ENCODE measurements at places on chromosomes 7 and 10.

GRCh38 chr7:142066536-142066935, 45.0 kb upstream of the MGAM2 start:
- no peak for DNase-seq

GRCh38 chr10:124912101-124912886, 29.6 kb upstream of the ZRANB1 start:
- DNase-seq = no peak

DNA sequence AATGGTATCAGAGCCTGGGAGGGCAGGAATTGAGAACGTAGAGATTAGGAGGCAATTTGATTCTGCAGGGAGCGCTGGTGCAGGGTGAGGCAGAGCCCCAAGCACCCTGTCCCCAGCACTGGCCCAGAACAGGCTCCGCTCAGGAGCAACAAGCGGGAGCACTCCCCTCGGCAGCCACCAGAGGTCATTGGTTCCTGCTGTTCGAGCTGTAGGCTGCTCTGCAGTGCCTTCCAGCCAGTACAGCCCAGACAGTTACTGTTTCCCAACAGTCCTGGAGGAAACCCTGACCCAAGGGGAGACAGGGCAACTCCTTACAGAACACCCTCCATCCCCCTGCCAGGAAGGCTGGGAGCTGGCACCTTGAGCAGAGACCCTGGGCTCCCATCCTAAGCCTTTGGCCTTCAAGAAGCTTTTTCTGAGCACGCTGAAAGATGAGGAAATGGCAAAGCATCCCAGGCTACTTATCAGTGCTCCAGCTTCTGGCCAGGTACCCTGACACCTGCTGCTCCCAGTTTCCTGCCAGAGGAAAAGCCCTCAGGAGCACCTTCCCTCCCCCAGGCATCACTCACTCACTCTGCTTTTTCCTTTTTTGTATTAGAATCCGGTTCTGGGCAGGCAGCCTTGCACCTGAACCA, 71.2 kb upstream of the EFCAB10 start:
- peak; percentile 57 for DNase-seq

DNA sequence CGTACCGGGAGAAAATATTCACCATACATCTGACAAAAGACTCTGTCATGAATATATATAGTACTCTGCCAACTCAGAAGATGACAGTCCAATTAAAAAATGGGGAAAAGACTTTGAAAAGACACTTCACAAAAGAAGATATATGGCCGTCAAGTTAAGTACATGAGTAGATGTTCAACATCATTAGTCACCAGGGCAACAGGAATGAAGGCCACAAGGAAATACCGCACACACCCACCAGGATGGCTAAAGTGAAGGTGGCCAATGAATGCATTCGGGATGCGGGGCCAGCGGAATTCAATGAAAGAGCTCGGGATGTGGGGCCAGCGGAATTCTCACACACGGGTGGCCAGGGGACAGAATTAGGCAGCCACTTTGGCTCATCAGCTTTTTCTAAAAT, 42.2 kb downstream of the MAD1L1 start:
- no peak for DNase-seq

GRCh38 chr7:70619130-70619529, 512.8 kb upstream of the GALNT17 start:
- DNase-seq = no peak

DNA sequence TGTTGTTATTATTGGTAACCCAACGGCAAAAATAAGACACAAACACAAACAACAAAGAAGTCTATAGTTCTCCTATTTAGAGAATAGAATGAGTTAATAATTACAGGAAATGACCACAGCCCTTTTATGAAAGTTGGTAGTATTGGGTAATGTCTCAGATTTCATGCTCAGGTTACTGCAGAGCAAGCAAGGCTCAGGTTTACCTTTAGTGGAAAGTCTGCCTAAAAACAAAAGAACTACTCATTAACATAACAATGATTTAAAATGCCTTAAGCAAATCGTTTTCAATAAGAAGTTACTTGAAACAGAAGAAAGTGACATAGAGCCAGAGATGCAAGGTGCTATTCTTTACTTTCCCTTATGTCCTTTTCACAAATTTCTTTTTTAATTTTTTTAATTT, 441.2 kb downstream of the PLXDC2 start:
- no peak for DNase-seq

- DNase-seq = no peak
Observed at GRCh38 chr7:129341816-129342806, 92.1 kb upstream of the STRIP2 start.

DNA sequence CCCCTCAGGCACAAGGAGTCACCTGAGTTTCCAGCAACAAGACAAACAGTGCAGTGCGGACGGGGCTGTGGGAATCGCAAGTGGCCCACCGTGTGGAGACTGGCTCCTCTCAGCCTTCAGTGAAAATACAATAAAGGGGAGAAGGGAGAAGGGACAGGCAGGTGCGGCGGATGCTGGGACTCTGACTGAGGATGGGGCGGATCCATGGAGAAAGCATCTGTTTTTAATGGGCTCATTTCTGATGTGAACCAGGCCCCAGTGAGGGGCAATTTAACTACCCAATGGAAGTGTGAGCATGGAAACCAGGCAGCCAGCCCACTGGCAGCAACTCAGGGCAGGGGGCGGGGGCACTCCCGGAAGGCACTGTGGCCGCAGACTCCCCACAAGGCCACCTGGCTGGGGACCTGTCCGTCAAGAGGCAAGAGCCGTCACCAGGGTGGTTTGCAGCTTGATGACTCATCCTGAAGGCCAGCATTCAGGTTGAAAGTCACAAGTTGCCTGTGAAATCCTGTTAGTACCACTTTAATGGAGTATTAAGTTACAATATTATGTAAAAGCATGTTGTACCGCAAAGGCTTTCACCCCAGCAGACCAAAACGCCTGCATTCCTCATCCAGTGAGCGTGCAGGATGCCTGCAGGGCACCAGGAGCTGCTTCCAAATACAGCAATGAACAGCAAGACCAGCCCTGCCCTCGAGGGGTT, 476.4 kb downstream of the PTPRN2 start:
- DNase-seq = no peak

GRCh38 chr7:135938563-135938962, 38.6 kb downstream of the MTPN start:
- no peak for DNase-seq

DNA sequence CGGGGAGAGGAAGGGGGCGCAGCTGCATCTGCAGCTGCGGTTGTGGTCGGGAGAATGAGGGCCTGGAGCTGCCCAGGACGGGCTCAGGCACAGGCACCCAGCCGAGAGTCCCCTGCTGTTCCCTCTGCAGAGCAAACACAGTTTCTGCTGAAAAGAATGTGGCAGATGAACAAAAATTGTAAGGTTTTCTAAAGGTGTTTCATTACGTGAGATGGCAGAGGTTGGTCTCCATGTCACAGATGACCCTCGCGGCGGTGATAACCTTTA, 456.2 kb downstream of the DNAJB6 start:
- DNase-seq = no peak

DNA sequence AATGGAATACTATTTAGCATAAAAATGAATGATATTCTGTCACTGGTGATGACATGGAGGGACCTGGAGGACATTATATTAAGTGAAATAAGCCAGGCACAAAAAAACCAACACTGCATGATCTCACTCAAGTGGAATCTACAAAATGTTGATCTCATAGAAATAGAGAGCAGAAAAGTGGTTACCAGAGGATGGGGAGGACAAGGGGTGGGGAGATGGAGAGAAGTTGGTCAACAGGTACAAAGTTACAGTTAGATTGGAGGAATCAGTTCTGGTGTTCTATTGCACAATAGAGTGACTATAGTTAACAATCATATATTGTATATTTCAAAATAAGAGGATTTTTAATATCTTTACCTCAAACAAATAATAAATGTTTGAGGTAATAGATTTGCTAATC, 24.7 kb upstream of the SLC18A3 start:
- no peak for DNase-seq

DNA sequence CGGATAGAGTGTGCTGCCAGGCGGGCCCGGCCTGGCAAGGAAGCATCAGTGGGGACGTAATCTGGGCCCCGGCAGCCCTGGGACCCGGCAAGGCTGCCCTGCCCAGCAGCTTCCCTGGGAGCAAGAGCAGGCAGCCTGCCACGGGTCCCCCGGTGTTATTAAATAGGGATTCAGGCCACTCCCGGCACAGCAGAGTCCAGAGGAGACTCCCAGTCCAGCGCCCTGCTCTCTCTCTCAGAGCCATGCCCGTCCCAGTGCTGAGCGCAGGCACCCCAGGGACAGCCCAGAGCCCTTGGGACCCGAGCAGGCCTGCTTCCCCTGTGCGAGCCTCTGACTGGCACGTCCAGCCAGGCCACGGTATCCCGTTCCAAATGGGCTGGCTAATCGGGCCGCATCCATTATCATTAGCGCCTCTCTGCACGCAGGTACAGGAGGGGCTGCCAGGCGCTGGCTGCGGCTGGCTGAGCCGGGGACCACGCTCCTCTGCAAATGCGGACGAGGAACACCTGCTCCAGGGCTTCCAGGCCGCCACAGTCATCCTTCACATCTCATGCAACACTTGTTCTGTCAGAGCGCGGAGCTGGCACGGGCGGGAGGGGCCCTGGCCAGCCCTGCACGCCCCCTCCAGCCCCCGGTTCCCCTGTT, 344.2 kb upstream of the MKI67 start:
- no peak for DNase-seq

DNA sequence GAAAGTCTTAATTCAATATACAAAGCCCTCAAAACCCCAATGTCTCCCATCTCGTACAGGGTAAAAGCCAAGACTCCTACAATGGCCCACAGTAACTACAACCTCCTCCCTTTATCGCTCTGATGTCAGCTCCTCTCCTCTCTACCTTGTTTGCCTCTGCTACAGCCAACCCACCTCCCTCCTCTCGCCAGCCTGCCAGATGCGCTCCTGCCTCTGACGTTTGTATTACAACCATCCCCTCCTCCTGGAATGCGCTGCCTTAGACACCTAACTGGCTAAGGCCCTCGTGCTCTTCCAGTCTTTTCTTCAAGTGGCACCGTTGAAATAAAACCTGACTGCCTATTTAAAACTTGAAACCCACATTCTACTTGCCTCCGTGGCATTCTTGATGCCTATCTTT, 115.3 kb upstream of the MYO3A start:
- DNase-seq = no peak

GRCh38 chr7:16645593-16646471, at the start of the genes ANKMY2 and BZW2:
TSS of gene ANKMY2 (minus strand) at chr7:16645754. CDS start at chr7:16645573, 181 bp downstream.
TSS of gene BZW2 (plus strand) at chr7:16646181. CDS start at chr7:16665444, 19,263 bp downstream.
- DNase-seq = peak; percentile 96

DNA sequence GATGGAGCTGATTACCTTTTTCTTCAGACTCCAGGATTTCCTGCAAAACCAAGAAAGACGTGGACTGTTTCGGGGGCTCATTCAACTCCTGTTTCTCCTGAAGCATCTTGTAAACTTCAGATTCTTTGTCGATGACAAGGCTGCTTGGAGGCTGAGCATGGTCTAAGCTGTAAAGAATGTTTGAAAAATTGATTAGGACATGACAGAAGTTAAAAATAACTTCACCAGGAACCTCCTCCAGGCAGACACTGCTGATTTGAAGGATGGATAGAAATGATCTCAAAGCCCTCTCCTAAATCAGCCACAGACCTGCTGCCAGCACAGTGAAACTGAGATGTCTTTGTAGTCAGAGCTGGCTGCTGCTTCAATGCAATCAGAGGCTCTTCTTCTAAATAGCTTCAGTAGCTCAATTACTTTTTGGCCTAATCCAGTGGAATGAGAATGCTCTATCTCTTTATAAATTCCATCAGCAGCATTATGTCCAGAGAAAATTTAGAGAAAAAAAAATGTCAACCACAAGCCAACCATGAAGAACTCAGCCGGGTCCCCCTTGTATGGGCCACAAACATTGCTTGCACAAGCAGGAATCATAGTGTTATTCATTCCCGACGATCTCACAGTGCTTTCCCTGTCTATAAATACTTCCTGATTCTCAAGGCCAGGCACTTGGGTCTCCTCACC, 43.5 kb downstream of the PDLIM1 start:
- no peak for DNase-seq

DNA sequence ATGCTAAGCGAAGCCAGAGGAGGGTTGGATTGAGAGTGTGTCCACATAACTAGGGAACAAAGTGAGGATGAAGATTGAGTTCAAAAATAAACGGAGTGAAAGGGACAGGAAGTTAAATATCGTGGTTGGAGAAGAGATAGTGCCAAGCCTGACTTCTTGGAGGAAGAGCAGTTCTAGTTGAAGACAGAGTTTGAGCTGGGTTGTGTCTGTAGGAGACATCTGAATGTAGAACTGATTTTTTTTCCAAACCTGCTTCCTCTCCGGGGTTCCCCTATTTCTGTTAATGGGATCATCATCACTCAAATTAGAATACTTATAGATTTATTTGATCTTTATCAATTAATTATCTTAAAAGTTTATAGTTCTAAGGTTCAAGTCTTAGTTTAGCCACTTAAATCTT, 35.6 kb downstream of the SP4 start:
- no peak for DNase-seq

DNA sequence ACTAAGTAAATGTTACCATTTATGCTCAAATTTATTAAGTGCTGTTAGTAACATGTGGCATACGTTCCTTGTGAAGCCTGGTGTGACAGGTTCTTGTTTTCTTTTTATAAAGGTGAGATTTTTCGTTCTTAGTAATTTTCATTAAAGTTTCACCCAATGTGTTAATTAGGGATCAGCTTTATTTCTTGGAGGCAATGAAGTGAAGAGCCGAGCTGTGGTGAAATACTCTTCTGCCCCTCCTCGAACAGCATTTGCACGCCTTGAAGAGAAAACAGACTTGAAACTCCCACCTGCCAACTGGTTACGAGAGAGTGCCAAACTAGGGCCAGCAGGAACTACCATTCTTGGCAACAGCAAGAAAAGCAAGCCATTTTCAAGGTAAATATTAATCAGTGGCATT, 1.5 kb downstream of the EDRF1 start:
- no peak for DNase-seq

- no peak for DNase-seq
Observed at GRCh38 chr10:71975871-71976725, 11.9 kb downstream of the CHST3 start.

- peak; percentile 86 for DNase-seq
Observed at GRCh38 chr7:23373151-23374004, 74.2 kb downstream of the MALSU1 start.

DNA sequence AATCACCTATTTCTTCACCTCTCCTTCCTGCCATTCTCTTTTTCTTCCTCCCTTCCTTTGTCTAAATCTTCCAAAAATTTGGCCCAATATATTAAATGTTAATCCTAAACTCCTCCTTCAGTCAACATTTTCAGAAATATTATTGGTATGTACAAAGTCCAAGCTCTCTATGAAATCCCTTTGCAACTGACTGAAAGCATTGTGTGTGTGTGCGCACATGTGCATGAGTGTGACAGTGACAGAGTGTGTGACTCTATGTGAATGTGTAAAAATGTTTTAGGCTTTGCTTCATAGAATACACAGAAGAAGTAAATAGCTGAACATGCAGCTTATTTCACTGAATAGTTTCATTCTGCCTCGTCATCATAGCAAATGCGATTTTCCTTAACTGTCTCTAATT, 7.0 kb downstream of the GPAM start:
- no peak for DNase-seq

DNA sequence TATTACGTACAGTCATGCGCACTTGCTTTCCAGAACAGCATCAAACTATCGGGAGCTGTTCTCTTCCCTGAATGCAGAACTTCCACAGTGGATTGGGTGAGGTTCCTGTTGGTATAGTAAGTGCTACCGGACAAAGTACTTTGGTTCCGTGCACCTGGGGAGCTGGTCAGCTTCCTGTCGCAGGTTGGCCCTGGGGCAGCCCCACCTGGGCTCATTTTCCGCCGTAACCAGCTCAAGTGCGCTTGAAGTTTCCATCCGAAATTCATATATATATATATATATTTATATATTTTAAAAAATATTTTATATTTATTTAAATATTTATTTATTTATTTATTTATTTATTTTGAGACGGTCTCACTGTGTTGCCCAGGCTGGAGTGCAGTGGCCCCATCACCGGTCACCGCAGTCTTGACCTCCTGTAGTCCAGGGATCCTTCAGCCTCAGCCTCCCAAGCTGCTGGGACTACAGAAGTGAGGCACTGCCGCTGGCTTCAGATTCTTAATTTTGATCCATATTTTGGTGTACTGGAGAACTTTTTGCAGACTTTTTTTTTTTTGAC, 6.5 kb downstream of the SCART1 start:
- DNase-seq = no peak
